A549 treated with DMSO at 1 μM for 4 hours (cell line): ENCODE measurements at places on chromosomes 6 and 20. TPM values are rescaled to one million over a fixed set of nuclear protein-coding genes. Genes with fewer than 3 reads are reported as not detected.

Gene FABP7
- not detected in 5 replicates for total RNA-seq

Gene RAET1E
- total RNA-seq = 2.2 to 3.4 TPM (median 2.9 TPM) in 5 replicates

Gene LST1
- 0.20 to 0.26 TPM in 2 of 5 replicates, not detected in the others for total RNA-seq

Gene KHDC1L
- total RNA-seq = 0.20 to 0.81 TPM (median 0.35 TPM) in 4 of 5 replicates, not detected in the other

Gene TNF
- 0.10 to 0.22 TPM (median 0.11 TPM) in 3 of 5 replicates, not detected in the others for total RNA-seq

Gene C20orf141
- 0.23 to 0.62 TPM (median 0.49 TPM) in 4 of 5 replicates, not detected in the other for total RNA-seq

Gene CD24
- 203 to 304 TPM (median 267 TPM) in 5 replicates for total RNA-seq

Gene SLC17A3
- 0.80 to 1.4 TPM (median 0.93 TPM) in 5 replicates for total RNA-seq

Gene PCIF1
- 31.8 to 36.3 TPM (median 32.2 TPM) in 5 replicates for total RNA-seq

Gene MANEA
- total RNA-seq = 3.2 to 6.8 TPM (median 4.4 TPM) in 5 replicates

Gene NEU1
- 26.4 to 37.6 TPM (median 30.1 TPM) in 5 replicates for total RNA-seq

Gene NNAT
- total RNA-seq = not detected in 5 replicates

Gene RGS19
- total RNA-seq = 15.3 to 25.0 TPM (median 23.1 TPM) in 5 replicates

Gene SRMS
- 0.06 TPM in 1 of 5 replicates, not detected in the others for total RNA-seq

Gene BEND3
- total RNA-seq = 4.1 to 4.6 TPM (median 4.4 TPM) in 5 replicates

Gene TRIM40
- total RNA-seq = not detected in 5 replicates

Gene ZSCAN16
- total RNA-seq = 4.0 to 4.8 TPM (median 4.2 TPM) in 5 replicates

Gene AIF1
- not detected in 5 replicates for total RNA-seq

Gene CTAGE9
- total RNA-seq = not detected in 5 replicates

Gene TAGAP
- not detected in 5 replicates for total RNA-seq

Gene GHRH
- total RNA-seq = not detected in 5 replicates

Gene DBNDD2
- total RNA-seq = 24.5 to 28.8 TPM (median 25.3 TPM) in 5 replicates

Gene NEDD9
- total RNA-seq = 31.3 to 43.6 TPM (median 38.0 TPM) in 5 replicates

Gene CD93
- not detected in 5 replicates for total RNA-seq

Gene CTSA
- total RNA-seq = 101 to 131 TPM (median 116 TPM) in 5 replicates

Gene NT5E
- 31.5 to 51.7 TPM (median 39.4 TPM) in 5 replicates for total RNA-seq

Gene SPATA25
- 0.43 to 0.75 TPM (median 0.67 TPM) in 4 of 5 replicates, not detected in the other for total RNA-seq

Gene ADTRP
- 0.37 to 0.89 TPM (median 0.69 TPM) in 5 replicates for total RNA-seq

Gene TPBG
- total RNA-seq = 44.6 to 57.0 TPM (median 53.4 TPM) in 5 replicates

Gene GATA5
- 0.46 to 1.1 TPM (median 0.84 TPM) in 5 replicates for total RNA-seq

Gene RBCK1
- 109 to 151 TPM (median 138 TPM) in 5 replicates for total RNA-seq

Gene PTP4A1
- total RNA-seq = 140 to 191 TPM (median 167 TPM) in 5 replicates

Gene RALGAPB
- total RNA-seq = 12.1 to 19.4 TPM (median 17.5 TPM) in 5 replicates

Gene LPA
- 0.02 to 0.03 TPM in 2 of 5 replicates, not detected in the others for total RNA-seq

Gene CST5
- not detected in 5 replicates for total RNA-seq

Gene SAMD5
- 0.69 to 1.1 TPM (median 0.79 TPM) in 5 replicates for total RNA-seq

Gene MYO6
- total RNA-seq = 7.1 to 10.7 TPM (median 7.9 TPM) in 5 replicates

Gene ARMC12
- total RNA-seq = 0.18 to 0.40 TPM (median 0.24 TPM) in 5 replicates

Gene CYP24A1
- 329 to 652 TPM (median 589 TPM) in 5 replicates for total RNA-seq

Gene PRSS16
- 2.5 to 4.0 TPM (median 3.3 TPM) in 5 replicates for total RNA-seq

Gene APMAP
- 157 to 163 TPM (median 161 TPM) in 5 replicates for total RNA-seq

Gene PDE7B
- total RNA-seq = 1.3 to 2.3 TPM (median 1.6 TPM) in 5 replicates

Gene C6orf52
- total RNA-seq = 1.7 to 2.8 TPM (median 2.0 TPM) in 5 replicates

Gene PMEPA1
- total RNA-seq = 197 to 537 TPM (median 413 TPM) in 5 replicates

Gene VEGFA
- total RNA-seq = 30.6 to 34.4 TPM (median 33.1 TPM) in 5 replicates

Gene FOXQ1
- total RNA-seq = 2.5 to 4.6 TPM (median 4.1 TPM) in 5 replicates

Gene CYP39A1
- 0.05 to 0.28 TPM (median 0.10 TPM) in 4 of 5 replicates, not detected in the other for total RNA-seq

Gene GNMT
- 0.09 to 0.19 TPM (median 0.14 TPM) in 4 of 5 replicates, not detected in the other for total RNA-seq

Gene TEAD3
- total RNA-seq = 4.2 to 6.2 TPM (median 5.7 TPM) in 5 replicates
